ENCODE measurements at places on chromosomes 5 and 9.

GRCh38 chr5:83162601-83163000, 85.3 kb downstream of the XRCC4 start:
- no peak for DNase-seq

DNA sequence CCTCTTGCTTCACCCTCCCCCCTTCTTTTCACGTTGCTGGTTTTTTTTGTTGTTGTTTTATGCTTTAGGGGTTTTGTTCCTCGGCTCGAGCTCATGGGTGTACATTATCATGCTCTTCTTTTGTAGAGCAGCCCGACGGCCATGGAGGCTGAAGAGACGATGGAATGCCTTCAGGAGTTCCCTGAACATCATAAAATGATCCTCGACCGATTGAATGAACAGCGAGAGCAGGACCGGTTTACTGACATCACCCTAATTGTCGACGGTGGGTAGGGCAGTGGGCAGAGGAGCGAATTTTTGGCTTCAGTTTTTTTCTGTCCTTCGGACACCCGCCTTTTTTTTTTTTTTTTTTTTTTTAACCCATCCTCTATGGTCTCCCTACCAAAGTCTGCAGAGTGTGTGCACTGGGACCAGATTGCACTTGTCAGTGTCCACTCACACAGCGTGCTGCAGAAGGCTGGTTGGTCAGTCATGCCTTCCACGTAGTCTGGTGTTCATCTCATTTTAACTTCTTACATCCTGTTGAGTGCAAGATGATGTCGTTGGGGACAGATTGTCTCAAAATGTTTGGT, 1.3 kb downstream of the ZNF131 start:
- DNase-seq: no peak

DNA sequence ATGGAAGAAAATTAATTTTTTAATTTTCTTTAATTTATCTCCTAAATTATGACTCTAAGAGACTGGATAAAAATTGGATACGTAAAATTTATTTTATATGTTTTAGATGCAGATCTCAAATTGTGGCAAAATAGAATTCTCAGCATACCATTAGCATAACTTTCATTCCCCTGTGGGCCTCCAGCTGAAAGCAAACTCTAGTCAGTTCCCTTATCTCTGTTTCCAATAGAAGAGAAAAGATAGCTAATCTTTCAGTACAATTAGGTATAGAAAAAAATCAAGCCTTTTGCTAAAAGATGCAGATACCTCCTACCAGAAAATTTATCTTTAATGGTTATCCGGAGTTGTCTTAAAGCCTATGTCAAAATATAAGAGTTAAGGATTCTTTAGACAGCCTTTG, 1530.6 kb downstream of the EFNA5 start:
- DNase-seq: no peak

- DNase-seq: no peak
These were observed 4.8 kb downstream of the GLIPR2 start for GRCh38 chr9:36141288-36141687.

DNA sequence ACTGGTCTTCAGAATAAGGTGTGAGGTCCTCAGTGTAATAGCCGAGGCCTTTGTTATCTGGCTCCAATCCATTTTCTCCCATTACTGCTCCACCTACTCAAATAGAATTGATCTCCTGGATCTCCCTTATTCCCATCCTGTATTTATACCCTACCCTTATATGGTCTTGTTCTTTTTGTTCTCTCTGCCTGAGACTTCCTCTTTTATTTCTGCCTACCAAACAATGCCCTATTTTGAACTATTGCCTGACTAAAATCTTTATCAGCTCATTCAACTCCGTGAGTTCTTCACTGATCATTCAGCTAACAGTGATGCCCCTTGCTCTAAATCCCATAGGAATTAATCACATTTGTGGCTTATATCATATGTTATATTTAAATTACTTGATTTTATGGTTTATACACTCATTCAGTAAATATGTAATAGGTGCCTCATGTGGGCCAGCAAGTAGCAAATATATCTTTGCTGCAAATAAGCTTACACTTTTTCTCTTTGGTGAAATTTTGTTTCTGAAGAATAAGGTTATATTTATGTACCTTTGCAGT, 417.5 kb upstream of the MEF2C start:
- DNase-seq: no peak

GRCh38 chr5:125376059-125376641, 629.7 kb upstream of the ZNF608 start:
- DNase-seq: no peak

- DNase-seq: no peak
These were observed at the start of gene HMHB1 for GRCh38 chr5:143812085-143812705. Gene HMHB1 (plus strand): TSS chr5:143812161.

- no peak for DNase-seq
These were observed 2.7 kb upstream of the HSPA5 start for GRCh38 chr9:125243792-125244260.

DNA sequence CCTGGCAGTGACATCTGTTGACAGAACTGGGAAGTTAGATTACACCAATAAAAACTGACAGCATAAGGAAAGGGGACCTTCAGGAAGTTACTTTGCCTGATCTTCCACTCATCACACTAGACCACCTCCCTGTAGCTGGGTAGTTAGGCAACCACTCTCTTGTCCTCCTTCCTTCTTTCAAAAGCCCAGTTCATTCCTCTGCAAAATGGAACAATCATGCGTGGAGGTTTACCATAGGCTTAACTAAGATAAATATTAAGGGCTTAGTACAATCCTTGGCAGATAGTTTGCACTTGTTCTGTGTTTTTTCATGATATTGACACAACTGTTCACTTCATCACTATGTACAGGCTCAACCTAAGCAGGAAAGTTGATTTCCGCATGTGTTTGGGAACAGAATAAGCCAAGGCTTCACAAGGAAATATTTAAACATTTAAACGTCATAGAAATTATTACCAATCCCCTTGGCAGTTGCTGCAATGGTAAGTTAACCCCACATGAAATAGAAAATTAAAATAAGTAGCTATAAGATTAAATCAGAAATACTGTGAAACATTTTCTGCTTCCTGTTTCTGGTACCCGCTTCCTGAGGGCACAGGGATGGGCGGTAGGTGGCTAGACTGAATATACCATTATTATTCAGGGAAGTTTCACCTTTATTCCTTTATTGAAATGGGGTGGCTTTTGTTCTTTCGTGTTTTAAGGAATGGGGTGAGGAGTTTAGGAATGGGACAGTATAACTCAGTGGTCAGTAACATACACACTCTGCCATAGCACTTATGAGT, 9.9 kb upstream of the PTGER4 start:
- no peak for DNase-seq

GRCh38 chr5:2602451-2603271, 148.8 kb downstream of the IRX2 start:
- DNase-seq: no peak

DNA sequence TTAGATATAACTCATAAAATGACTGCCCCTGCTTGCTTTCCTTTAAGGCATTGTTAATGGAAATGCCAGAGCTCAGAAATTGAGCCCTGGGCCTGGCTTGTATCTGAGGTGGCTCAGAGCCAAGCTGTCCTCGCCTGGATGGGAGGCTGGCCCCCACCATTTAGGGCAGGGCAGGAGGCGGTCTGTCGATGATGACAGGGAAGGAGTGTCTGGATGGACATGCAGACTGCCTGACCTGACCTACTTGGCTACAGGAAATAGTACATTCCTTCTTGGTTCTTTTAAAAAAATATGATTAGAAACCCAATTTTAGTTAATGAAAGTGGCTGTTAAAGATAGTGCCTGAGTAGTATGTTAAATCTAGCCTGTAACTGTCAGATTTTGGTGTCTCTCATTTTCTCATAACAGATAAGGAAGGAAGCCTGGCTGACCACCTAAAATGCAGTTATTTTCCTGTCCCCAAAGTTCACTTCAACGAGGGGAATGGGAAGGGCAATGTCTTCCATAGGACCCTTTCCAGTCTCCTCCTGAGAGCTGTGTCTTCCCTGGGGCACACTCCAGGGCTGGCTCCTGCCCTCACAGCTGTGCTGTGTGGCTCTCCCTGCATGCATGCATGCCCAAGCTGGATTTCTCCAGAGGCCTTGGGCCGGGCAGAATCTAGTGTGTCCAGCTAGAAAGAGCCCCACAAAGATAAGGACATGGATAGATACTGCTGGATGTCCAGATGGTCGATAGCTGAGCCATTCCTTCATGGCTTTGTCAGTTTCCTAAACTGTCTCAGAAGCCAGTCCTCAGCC, 42.3 kb downstream of the MACROH2A1 start:
- DNase-seq: no peak

DNA sequence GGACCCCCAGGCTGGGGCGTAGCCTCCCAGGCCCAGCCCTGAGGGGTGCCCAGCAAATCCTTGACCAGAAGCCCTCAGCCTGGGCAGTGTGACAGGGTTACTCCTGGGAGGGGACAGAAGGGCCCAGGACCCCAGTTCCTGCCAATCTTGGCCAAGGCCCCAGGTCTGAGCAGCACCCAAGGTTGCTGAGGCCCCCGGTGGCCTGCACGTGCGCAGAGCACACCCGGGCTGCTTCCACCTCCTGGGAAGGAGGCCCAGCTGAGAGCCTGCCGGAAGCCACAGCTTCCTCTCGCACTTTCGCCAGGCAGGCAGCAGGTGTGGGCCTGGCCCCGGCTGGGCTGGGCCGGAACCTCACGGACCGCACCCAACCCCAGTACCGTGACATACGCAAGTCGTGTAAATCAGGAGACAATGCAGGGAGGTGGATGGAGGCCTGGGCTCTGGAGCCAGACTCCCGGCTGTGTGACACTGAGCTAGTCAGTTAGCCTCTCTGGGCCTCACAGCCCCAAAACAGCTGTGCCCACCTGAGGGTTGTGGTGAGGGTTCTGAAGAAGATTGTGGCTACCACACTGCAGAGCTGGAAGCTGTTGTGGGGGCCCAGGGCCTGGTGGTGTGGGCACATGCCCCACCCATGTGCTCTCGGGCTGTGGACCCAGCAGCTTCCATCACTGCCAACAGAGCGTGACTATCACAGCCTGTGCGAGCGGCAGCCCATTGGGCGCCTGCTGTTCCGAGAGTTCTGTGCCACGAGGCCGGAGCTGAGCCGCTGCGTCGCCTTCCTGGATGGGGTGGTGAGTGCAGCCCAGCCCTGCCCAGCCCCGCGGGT, 5.1 kb downstream of the GRK6 start:
- DNase-seq: no peak

- DNase-seq: no peak
These were observed 260.4 kb downstream of the FANCC start for GRCh38 chr9:95057101-95057500.

- DNase-seq: no peak
These were observed 33.7 kb downstream of the LHX2 start for GRCh38 chr9:124045076-124045829.

- no peak for DNase-seq
These were observed 24.2 kb downstream of the PSMB7 start for GRCh38 chr9:124390794-124391658.

- DNase-seq: no peak
These were observed 13.2 kb downstream of the ANGPTL2 start for GRCh38 chr9:127109212-127109711.

Measured in stimulated activated CD4-positive, alpha-beta T cell treated with anti-CD3 and anti-CD28 coated beads, Interleukin-1b, Interleukin-23, amount 100 ng/mL, for 1 hour (primary cell).